ENCODE measurements at places on chromosomes 6 and 20. TPM values are rescaled to one million over a fixed set of nuclear protein-coding genes. Genes with fewer than 3 reads are reported as not detected.

OTOR gene
- total RNA-seq, result not detected

DNA sequence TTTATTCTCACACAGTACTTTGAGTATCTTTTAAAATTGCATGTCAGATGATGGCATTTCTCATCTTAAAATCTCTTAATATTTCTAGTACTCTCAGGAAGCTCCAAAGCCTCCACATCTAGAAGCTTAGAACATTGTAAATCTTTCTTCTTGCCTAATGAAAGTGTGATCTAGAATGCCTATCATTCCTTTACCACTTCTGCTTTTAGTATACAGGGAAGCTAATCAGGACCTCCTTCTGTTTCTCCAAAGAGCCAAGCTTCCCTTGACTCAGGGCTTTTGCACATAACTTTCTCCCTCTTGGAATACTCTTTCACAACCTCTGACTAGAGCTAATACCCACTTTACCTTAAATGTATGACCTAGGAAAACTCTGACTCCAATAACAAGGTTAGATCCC, 7.5 kb upstream of the ELOVL4 start:
- ATAC-seq, result no peak

- no peak for ATAC-seq
These were observed 11.4 kb downstream of the ANKS1A start for GRCh38 chr6:34900321-34901031.

GRCh38 chr20:37504404-37505096, 16.5 kb upstream of the NNAT start:
- no peak for ATAC-seq
